Mesenteric fat pad (tissue), 1 donor: ENCODE measurements at places on chromosomes 7 and 10. TPM values are rescaled to one million over a fixed set of nuclear protein-coding genes. Genes with fewer than 3 reads are reported as not detected.

DNA sequence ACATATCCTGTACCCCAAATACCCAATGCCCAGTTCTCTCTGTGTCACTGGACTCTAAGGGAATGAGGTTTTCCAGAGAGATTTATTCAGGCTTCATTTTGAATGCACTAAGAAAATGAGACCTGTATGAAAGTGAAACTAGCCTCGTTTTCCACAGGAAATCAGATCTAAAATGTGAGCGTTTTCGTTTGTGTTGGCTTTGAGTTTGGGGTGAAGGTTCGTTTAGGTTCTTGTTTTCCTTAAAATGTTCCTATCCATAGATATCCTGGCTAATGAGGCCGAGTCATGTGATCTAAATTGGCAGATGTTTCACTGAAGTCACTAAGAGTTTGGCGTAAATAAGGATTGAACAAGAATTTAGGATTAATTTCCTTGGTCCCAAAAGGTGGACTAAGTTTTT is 90.9 kb upstream of the BMPER start:
- DNase-seq: no peak

- DNase-seq: peak; percentile 30
These were observed 25.1 kb downstream of the POLL start for GRCh38 chr10:101563007-101563406.

DNA sequence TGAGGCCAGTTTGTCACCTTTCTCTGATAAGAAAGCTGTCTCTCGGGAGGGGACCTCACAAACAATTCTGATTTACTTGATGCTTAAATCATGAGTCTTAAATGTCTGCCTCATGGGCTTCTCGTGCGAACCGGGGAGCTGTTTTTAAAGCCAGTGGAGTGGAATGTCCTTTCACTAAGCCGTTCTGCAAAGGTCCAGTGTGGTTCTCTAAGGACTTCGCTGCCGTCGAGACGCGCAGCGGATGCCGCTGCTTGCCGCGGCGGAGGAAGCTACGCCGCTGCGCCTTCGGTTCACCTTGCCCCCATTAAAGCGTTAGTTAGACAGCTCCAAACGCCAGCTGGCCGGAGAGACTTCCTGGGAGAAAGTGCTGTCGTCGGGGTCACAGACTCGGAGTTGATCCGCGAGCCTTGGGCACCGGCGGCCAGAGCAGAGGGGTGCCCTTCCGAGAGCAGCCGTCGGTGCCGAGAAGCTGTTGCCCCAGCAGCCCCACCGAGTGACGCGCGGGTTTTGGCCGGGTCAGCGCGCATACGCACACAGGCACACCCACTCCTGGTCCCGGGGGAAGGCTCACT is 1.3 kb upstream of the HMX3 start:
- DNase-seq: no peak

OR2A2 gene
- not detected for total RNA-seq
